ENCODE measurements at places on chromosomes 2 and 18.

- no peak for DNase-seq
These were observed 28.4 kb downstream of the FAM98A start for GRCh38 chr2:33570681-33571080.

DNA sequence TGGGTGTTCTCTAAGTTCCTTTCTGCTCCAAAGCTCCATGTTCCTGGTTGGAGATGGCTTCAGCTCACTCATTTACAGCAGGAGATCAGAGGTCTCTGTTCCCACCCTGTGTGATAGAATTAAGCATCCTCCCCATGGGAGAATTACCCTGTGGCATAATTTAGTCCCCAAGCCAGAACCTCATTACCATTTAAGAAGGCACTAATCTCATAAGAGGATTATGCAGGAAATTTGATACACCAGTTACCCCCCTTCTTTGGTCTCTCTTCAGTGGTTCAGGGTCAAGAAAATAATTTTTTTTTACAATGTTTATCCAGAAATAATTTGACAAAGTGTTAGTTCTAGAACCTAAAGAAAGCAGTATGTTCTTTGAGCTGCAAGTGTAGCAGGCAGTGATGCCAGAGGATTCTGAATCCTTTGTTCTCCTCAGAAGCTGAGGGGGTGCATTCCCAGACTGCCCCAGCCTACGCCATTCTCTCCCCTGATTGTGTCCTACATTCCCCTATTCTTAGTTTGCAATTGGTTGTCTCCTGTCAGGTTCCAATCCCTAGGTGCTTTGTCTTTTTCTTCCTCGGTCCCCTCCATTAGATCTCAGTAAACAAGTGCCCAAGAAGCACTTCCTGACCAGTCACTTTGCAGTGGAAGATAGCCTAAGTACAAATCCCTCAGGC is 163.6 kb downstream of the PRKCE start:
- DNase-seq, result no peak

GRCh38 chr2:100244881-100245605 is 77.3 kb downstream of the LONRF2 start:
- no peak for DNase-seq

DNA sequence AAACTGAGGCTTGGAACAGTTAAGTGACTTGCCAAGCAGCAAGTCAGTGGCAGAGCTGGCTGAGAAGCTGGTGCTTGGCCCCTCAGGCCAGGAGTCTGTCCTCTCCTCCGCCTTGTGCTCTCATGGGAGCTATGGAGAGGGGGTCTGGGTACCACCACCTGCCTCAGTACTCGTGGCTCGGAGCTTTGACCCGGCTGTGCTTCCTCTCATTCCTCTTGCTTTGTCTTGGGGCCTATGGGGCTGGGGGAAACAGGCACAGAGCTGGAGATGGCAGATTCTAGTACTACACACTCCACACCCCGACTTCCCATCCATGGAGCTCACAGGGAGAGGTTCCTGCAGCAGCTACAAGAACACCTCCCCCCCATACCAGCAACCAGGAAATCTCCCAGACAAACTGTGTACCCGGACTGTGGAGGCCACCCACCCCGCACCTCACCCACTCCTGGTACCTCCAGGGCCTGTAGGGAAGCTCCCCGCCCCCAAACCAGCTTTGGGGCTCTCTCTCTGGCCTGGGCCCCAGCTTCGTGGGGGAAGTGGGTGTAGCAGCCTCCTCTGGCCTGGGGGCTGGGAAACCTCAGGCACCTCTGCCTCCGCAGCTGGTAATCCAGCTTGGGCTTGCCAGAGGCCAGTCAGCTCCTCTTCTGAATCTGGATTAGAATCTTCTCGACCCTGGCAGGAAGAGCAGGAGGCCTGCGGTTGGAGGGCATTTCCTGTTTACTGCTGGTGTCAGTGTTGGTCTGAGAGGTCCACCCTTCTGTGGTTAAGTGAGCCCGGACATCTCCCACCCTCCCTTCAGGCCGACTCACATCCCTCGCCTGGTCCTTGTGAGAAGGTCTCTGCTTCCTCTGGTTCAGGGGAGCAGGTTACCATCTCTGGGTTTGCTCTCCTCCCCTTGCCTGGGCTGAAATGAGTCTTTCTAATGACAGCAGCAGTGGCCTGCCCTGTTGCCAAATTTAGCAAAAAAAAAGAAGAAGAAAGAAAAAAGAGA is 22.3 kb upstream of the RHOB start:
- DNase-seq, result no peak

- no peak for DNase-seq
These were observed 52.5 kb downstream of the RAB31 start for GRCh38 chr18:9760641-9761040.

DNA sequence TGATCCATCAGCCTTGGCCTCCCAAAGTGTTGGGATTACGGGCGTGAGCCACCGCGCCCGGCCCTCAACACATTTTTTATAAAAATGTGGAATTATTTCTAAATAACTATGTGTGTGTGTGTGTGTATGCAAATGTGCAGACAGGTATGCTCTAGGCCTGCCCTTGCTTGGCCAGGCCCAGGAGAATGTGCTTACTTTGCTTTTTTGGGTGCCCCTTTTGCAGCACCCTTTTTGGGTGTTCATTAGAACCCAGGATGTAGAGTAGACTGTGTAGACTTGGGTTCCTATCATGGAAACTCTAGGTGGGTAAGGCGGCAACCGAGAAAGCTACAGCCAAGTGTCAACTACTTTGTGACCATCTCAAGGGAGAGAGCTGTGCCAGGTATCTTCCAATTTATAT is 11.7 kb upstream of the ITSN2 start:
- no peak for DNase-seq

DNA sequence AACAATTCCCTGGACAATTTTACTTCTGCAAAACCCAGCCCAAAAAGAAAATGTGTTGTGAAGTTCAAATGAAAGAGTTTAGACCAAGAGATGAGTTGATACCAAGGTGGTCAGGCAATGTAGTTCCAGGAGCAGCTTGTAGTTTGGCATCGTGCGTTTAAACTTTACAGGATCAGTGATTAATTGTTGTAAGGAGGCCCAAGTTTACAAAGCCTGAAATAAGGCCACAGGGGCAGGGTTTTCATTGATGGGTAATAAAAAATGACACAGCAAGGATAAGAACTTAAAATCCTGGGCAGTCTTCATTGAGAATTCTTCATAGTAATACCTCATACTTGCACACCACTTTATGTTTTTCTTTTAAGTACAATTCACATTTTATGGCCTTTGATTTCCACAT is 463.9 kb upstream of the HNRNPA3 start:
- peak; percentile 9 for DNase-seq

DNA sequence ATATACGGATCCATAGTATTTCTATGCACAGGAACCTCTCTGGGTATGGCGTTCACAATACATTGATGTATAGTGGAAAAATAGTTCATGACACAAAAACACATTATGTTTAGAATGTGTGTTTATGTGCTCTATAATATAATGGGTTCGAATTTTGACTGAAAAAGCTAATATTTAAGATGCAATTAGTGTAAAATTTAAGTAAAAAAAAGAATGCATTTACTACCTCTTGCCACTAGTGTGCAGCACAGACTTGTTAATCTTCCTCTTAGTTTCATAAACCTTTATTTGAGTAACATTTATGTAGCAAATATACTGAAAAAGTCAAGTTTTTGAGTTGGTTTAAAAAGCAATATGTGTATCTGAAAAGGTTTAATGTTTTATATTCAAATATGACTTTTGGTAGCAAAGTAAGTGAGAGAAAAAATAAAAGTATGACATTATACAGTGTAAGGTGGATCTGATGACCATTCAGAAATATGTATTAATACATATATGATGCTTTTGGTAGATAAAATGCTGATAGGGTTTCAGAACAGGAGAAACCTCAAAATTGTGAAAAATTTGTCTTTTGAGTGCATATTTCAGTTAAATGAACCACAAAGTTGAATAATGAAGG is 49.4 kb downstream of the CCDC102B start:
- no peak for DNase-seq

DNA sequence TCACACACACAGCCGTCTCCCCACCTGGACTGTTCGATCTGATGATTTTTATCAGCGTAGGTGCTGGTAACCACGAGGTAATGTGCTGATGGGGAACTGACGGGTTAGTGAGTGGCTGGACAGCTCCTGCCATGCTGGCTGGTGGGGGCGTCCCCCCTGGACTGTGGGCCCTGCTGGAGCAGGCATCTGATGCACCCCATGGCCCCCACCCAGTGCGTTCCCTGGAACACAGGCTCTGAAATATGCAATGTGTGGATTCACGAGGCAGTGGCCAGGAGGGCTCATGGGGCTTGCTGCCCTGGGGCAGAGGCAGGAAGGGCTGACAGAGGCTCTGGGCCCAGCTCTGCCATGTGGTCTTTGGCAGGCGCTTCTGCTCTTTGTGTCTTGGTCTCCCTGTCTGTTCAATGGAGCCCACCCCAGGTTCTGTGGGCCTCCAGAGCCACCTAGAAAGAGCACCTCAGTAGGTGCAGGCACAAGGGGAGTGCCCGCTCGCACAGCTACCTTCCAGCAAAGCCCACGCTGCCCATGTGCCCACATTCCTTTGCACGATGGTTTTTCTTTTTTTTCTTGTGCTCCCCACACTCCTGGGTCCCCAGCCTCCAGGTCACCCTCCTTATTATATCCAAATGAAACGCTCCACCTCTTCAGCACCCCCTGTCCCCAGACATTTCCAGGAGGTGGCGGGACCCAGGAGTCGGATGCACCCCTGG is 10.3 kb upstream of the PXDN start:
- DNase-seq, result peak; percentile 37

GRCh38 chr2:50614056-50614455 is 417.9 kb downstream of the NRXN1 start:
- no peak for DNase-seq

- peak; percentile 66 for DNase-seq
These were observed 114.1 kb upstream of the NDUFV2 start for GRCh38 chr18:8988260-8988871.

DNA sequence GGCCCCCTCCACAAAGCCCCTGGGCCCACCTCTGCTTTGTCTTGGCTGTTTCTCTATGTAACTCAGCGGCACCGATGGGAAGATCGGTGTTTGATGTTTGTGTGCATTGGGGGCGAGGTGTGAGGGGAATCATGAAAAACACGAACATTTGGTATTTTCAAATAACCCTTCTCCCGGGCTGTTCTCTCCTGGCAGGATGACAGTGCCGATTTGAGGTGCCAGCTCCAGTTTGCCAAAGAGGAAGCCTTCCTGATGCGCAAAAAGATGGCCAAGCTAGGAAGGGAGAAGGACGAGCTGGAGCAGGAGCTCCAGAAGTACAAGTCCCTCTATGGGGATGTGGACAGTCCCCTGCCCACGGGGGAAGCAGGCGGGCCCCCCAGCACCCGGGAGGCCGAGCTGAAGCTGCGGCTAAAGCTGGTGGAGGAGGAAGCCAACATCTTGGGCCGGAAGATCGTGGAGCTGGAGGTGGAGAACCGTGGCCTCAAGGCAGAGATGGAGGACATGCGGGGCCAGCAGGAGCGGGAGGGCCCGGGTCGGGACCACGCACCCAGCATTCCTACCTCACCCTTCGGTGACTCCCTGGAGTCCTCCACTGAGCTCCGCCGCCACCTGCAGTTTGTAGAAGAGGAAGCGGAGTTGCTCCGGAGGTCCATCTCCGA is 78.1 kb downstream of the MTCL1 start:
- no peak for DNase-seq

DNA sequence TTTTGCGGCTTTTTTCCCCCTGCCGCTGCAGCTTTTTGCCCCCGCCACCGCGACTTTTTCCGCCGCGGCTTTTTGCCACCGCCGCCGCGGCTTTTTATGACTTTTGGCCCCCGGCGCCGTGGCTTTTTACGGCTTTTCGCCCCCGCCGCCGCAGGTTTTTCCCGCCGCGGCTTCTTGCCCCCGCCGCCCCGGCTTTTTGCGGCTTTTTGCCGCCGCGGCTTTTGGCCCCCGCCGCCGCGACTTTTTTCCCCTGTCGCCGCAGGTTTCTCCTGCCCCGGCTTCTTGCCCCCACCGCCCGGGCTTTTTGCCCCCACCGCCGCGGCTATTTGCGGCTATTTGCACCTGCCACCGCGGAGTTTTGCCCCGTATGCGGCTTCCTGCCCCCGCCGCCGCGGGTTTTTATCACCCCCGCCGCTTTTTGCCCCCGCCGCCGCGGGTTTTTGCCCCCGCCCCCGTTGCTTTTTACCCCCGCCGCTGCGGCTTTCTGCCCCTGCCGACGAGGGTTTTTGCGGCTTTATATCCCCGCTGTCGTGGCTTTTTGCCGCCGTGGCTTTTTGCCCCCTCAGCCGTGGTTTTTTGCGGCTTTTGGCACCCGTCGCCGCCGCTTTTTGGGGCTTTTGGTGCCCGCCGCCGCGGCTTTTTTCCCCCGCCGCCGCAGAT is 2750.9 kb downstream of the RPIA start:
- DNase-seq, result peak; percentile 14
